IPS DF 19.7 (cell line): ENCODE measurements at places on chromosomes 2 and 18.

GRCh38 chr2:63249161-63249560 is 198.5 kb downstream of the OTX1 start:
- no peak for DNase-seq

- no peak for DNase-seq
Observed at GRCh38 chr2:126889071-126889470, 9.6 kb upstream of the TEX51 start.

DNA sequence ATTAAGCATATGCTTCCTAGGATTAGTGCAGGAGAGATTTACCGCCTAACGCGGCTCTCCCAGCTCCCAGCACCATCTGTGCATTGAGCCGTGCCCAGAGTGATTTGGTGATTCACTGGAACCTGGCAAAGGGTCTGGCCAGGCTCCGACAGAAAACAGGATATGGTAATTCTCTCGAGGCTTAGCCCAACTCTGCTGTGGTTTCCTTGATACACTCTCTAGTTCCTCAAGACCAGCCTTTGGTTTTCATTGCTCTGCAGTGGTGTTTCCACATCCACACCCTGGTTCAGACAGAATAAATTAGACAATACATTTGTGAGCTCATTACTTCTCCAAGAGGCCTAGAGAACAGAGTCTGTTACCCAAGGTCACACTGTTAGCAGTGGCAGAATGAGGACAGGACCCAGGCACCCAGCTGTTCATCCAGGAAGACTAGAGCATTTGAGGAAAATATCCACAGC is 23.0 kb upstream of the SMAD2 start:
- DNase-seq: no peak

DNA sequence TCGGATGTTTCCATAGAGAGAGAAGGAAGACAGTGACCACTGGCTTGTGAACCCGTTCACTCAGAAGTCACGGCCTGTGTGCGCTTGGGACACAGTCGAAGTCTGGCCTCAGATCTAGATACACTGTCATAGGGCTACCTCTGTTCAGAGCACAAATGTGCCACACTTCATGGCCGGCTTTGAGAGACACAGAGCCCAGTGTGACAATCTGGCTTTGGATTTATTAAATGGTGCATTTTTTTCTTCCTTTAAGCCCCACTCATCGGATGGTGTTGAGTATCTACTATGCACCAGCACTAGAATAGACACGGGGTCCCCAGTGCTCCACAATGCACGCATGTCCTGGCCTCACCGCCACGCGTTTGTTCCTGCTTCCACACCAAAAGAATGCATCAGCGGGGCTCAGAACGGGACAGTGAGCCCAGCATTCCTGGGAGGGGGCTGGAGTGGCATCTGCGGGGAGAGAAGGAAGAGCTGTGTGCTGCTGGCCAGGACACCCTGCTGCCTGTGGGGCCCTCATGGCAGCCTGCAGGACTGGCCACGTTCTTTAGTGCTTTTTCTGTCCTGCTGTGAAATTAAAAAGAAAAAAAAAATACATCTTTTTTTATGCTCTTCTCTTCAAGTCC is 738.9 kb upstream of the SALL3 start:
- no peak for DNase-seq

DNA sequence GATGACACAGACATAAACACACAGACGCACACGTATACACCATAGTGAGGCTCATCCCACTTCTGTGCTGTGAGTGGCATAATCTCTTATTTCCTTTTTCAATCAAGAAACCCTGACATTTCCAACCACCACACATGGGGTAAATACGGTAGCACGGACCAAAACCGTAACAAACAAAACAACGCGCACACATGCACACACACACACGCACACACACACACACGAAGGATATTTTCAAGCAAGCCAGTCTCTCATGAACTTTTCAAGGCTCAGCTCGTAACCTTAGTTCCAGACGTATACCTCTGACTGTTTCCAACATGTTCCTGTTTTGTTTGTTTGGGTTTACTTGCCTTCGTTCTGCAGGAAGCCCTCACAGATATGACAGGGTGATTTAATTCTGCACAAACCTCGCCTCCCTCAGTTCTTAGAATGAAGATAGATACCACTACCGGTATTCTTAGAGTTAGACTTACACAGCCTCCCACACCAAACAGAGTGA is 119.8 kb downstream of the BCL2 start:
- no peak for DNase-seq

DNA sequence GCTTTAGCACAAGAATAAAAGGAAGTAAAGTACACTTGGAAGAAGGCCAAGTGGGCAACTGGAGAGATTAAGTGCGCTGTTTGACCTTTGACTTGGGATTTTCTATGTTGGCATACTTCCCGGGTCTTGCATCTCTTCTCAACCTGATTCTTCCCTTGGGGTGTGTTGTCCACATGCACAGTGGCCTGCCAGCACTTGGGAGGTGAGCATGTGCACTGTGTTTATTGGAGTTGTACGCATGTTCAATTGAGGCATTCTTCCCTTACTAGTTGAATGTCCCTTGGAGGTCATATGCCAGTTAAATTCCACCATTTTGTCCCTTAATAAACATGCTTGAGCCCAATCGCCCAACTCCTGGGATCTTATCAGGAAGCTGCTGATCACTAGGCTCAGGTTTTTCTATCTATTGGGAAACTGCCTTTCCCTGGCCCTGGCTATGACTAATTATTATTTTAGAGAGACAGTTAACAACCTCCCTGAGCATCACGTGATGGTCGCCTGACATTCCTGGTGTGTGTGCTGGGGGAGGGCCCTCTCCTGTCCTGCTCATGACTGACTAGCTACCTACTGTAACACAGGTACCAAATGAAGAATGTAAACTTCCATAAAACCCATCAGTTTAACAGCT is 62.5 kb upstream of the RAPGEF4 start:
- no peak for DNase-seq

GRCh38 chr2:185137700-185138099 is 539.4 kb downstream of the ZNF804A start:
- no peak for DNase-seq

DNA sequence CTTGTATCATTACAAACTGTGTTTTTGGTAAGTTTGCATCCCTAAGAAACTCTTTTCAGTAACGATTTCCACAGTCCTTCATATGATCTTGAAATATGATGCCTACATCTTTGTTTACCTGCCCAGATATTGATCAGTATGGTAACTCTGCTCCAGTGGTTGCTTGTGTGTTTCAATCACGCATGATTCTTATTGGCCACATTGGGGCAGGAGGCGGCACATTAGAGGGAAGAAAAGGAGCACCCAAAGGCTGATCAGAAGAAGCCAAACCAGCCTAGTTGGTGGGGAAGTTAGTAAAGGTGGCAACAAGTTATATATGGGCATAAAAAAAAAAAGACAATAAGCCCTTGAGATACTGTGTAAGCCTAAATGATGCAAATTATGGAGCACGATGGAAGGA is 158.9 kb downstream of the RHBDD1 start:
- DNase-seq: no peak

DNA sequence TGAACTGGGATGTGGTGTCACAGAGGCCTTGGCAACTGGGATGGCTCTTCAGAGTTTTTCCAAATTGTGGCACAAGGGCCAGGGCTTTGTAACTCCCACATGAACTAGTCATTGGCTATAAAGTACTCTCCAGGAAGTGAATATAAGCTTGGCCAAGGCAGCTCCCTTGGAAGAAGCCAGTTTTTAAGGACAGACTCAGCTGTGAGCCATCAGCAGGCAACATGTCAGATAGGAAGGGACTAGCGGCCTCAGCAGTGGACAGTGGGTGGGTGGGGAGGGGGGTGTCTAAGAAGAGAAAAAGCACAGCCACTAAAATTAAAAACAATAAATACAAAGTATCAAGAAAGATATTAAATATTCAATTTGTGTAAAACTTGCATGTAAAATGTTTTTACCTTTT is 691.1 kb upstream of the PIK3C3 start:
- no peak for DNase-seq

DNA sequence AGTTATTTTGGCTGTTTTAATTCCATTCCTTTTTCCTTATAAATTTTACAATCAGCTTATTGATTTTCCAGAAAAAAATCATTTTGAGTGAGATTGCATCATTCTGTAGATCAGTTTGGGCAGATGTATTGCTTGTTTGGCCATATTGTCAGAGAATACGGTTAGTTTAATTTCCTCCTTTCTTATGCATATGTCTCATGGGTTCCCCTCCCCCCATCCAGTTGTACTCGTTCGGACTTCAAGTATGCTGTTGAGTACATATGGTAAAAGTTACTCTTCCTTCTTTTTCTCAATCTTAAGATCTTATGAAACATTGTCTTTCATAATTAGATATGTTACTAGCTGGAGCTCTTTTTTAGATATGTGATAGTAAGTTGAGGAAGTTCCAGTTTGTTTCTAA is 131.2 kb upstream of the TTC27 start:
- DNase-seq: peak; percentile 2

GRCh38 chr2:15271941-15272542 is 289.1 kb downstream of the NBAS start:
- no peak for DNase-seq

DNA sequence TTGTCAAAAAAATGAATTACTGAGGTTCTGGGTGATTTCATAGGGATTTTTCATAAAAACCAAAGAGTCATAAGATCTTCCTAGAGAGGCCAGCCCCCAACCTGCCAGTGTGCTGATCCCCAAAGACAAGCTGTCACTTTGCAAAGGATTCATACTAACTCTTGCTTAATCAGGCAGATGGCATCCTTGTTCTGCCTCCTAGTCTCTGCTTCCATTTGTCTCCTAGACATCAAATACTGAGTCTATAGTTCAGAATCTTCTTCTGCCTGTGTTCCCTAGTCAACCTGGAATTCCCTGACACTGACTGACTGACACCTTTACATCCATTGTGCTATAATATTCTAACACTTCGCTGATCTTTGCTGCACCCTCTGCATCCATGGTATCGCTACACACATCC is 84.9 kb downstream of the SLC8A1 start:
- no peak for DNase-seq
